ENCODE measurements at places on chromosomes 3 and 15.

DNA sequence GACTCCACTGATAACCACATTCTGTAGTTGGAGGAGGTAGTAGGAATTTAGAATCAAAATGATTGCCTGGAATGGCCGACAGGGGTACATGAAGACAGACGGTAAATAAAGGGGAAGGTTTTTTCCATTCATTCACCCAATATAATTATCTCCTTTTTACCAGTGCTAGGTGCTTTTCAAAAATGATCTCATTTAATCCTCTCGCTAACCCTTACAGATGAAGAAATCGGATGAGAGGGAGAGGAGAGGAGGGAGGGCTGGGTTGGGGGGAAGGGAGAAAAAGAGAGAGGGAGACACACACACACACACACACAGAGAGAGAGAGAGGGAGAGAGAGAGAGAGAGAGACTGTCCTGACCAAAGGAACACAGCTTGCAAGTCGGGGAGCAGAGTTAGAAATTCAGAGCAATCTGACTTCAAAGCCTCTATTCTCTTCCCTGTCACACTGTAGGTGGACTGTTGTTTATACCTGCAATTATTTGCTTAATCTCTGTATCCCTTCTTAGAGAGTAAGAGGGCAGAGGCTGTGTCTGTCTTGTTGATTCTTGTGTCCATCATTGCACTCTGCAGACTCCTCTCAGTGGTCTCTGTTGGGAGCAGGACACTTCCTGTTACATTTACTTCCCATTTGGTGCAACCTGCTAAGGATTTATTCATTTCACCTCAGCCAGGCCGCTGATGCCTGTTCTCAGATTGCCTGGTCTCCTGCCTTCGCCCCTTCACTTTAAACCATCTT, 18.7 kb upstream of the PAQR9 start:
- DNase-seq = no peak

DNA sequence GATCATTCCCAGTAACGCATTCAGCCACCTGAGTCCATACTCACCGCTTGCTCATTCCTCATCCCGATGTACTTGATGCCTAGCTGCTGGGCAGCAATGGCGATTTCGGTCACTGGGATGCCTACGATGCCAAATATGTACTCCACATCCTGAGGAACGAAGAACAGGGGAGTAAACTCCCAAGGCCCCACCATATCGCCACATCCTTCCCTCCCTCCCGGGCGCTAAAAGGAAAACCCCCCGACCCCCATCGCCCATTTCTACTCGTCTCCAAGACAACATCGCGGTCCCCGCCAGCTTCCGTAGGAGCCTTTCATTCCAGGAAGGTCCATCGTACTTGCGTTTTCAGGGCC, 347 bp downstream of the HACL1 start:
- no peak for DNase-seq

DNA sequence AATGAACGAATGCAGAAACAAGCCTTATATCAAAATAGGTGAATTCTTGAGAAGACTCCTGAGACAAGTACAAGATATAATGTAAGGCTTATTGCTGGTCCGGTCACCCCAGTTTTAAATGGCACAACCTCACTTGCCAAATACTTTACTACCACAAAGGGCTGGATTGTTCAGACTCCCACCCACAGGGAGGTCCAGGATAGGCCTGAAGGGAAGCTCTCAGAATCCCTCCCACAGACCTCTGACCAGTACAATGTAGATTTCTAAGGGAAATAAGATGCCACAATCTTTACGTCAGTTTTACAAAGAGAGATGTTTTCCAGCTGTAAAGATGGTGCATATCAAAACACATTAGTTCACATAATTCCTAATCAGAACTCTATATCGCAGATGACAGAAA, 577.7 kb upstream of the ADAMTS9 start:
- DNase-seq = no peak

DNA sequence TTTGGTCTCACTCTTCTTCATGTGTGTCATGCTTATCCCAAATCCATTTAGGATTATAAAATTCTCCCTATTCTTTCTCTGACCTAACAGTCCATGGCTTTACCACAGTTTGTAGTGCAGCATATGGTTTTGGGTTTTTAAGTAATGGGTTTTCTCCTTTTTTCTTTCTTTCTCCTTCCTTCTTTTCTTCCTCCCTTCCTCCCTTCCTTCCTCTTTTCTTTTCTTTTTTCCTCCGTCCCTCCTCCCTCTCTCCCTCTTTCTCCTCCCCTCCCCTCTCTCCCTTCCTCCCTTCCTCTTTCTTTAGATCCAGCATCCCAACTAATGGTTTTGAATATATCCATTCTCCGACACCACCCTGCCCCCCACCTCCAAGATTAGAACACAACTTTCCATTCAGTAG, 118.9 kb downstream of the RBPMS2 start:
- DNase-seq = no peak

DNA sequence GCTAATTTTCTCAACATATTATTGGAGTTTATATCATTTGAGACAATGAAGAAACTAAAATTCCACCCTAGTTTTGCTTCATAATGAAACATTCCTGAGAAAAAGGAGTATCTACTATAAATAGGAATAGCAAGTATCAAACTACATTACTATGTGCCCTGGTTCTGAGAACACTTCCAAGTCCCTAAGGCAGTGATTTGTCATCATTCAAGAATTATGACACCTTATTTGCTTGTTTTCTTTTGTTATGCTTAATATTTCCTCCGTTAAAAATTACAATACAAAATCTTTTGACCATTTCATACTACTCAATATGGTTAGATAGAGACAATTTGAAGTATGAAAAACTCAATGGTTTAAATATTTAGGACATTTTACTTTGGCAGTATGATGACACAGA, 707.8 kb upstream of the GOLIM4 start:
- DNase-seq = no peak

- no peak for DNase-seq
These were observed 54.3 kb upstream of the AGTR1 start for GRCh38 chr3:148643389-148643840.

GRCh38 chr3:184004476-184004875, 13.2 kb downstream of the ABCC5 start:
- no peak for DNase-seq

DNA sequence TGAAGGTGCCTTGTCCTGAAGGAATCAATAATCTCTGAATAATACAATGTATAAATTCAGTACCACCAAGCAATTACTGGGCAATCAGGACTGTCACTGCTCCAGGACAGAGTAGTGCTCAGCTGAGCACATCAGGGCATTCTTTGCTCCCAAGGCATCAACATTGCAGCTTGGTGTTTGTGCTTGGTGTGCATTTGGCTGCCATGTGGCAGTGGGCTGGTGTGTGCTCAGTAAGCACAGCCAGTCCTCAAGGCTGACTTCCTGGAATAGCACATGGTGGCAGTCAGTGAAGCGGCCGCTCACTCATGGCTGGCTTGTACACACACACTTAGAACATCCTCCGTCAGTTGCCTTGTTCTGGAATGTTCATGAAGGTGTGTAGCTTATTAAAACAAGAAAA, 217.0 kb downstream of the EPHB1 start:
- no peak for DNase-seq

DNA sequence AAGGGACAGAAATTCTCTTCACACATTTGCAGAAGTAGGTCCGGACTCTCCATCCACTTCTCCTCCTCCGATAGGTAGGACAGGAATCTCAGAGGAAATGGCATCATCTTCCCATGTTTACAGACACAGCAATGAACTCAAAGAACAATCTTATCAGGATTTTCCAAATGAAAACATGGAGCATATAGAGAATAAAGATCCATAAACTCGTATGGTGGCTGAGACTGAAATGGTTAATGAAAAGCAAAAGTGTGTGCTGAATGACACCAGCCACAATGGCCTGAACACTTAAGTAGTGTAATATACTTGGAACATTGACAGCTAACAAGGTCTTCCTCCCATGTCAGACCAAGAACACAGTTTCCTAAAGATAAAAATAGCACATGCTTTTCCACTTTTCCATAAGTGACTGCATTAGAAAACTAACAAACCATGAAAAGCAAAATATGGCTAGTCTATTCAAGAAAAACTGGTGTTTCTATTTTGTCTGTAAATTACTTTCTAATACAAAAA, 5.8 kb downstream of the CCRL2 start:
- DNase-seq = no peak

DNA sequence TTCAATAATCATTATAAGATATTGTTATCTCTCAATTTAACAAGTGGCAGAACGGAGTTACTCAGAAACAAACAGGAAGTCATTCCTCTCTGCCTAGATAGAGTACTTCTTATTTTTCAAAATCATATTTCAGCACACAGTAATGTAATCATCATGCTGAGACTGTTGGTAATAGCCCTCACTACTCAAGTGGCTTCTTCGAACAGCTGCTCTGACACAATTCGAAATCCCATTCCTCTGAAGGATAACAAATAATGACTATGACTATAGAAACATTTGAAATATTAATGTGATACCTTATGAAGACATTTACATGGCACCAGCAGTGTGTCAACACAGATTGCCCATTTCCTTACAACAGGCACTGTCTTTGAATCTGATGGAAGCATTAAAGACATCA, 1249.8 kb downstream of the NSUN3 start:
- no peak for DNase-seq

- peak; percentile 5 for DNase-seq
These were observed 4.3 kb upstream of the MTFMT start for GRCh38 chr15:65033659-65034269.

- DNase-seq = no peak
These were observed 301.2 kb upstream of the CDIN1 start for GRCh38 chr15:36278219-36278618.
